ENCODE measurements at places on chromosomes 11 and 22. TPM values are rescaled to one million over a fixed set of nuclear protein-coding genes. Genes with fewer than 3 reads are reported as not detected.

The OR2AG1 gene
- not detected for total RNA-seq

The GPR83 gene
- 0.37 TPM for total RNA-seq

The DRD4 gene
- total RNA-seq: 1.3 TPM

The TUB gene
- total RNA-seq: 0.10 TPM

The SCUBE2 gene
- total RNA-seq: not detected

The RCOR2 gene
- total RNA-seq: not detected

The RBMXL2 gene
- not detected for total RNA-seq

The OR5T2 gene
- not detected for total RNA-seq

The HOATZ gene
- not detected for total RNA-seq

The ALDH3B1 gene
- total RNA-seq: 0.81 TPM

The MRGPRX3 gene
- total RNA-seq: not detected

The FAT3 gene
- total RNA-seq: not detected

The ART1 gene
- not detected for total RNA-seq

The ANKK1 gene
- total RNA-seq: 0.89 TPM

The LMO1 gene
- not detected for total RNA-seq

The IRF7 gene
- 136 TPM for total RNA-seq

The NLRP14 gene
- not detected for total RNA-seq

The RAB3IL1 gene
- total RNA-seq: 0.29 TPM
